ENCODE measurements at places on chromosomes 5 and 9.

GRCh38 chr5:565782-566440 is 41.7 kb upstream of the SLC9A3 start:
- DNase-seq: no peak

- DNase-seq: no peak
These were observed 54.5 kb downstream of the PHF2 start for GRCh38 chr9:93630806-93631411.

GRCh38 chr5:26881901-26882300 is 156.5 kb downstream of the CDH9 start:
- no peak for DNase-seq

- no peak for DNase-seq
These were observed 211.6 kb downstream of the DTWD2 start for GRCh38 chr5:118776755-118777154.

- no peak for DNase-seq
These were observed 27.3 kb upstream of the MUSK start for GRCh38 chr9:110641293-110641692.

DNA sequence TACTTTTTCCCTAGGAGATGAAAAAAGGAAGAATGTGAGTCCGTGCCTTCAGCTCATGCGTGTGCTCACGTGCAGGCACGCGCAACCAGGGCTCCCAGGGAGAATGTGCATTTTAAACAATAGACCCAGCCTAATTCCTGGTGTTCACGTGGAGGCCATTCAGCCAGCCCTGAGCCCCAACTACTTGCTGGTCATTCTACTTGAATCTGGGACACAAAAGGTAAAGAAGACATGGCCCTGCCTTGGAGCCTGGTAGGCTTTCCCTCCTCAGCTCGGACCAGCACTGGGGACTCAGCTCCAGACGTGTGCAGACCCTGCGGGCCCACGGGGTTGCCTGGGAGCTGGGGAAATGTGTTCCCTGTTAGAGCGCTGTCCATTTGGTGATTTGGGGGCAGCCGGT is 125.5 kb downstream of the MVB12B start:
- no peak for DNase-seq

DNA sequence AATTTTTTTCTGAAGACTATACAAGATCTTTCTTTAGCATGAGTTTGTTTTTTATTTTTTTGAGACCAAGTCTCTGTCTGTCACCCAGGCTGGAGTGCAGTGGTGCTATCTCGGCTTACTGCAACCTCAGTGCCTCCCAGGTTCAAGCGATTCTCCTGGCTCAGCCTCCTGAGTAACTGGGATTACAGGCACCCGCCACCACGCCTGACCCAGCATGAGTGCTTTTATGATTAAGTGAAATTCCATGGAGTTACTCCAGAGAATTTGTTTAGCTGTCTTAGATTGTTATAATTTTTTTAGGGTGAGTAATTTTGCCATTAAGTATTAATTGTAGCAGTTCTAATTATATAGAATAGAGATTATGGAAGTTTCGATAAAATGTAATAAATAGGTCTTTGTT is 14.3 kb downstream of the YTHDC2 start:
- DNase-seq: no peak

DNA sequence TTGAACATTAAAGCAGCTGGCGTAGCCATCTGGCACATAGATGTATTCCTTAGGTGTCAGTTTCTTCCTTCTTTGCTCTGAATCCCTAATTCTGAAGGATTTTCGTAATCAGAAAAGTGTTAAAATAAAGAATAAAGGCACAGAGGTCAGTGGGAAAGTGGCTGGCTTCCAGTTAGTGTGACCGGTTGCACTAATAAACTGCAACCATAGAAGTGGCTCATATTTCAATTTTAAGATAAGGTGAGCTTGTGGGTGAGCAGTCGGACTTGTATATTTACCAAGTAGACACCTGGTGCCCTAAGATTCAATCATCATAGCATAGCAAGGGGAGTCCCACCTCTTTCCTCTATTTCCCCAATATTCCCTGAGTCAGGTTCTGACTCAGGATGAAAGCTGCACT is 459.6 kb downstream of the ACTL7B start:
- no peak for DNase-seq

DNA sequence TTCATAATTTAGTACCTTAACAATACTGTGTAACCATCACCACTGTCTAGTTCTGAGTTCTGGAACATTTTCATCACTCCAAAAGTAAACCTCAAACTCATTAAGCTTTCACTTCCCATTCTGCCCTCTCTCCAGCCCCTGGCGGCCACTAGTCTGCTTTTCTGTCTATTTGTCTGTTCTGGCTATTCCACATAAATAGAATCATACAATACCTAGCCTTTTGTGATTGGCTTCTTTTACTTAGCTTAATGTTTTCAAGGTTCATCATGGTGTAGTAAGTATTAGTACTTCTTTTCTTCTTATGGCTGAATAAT is 138.7 kb downstream of the RAPGEF6 start:
- no peak for DNase-seq

- DNase-seq: no peak
These were observed 48.2 kb upstream of the JAK2 start for GRCh38 chr9:4936823-4937222.

DNA sequence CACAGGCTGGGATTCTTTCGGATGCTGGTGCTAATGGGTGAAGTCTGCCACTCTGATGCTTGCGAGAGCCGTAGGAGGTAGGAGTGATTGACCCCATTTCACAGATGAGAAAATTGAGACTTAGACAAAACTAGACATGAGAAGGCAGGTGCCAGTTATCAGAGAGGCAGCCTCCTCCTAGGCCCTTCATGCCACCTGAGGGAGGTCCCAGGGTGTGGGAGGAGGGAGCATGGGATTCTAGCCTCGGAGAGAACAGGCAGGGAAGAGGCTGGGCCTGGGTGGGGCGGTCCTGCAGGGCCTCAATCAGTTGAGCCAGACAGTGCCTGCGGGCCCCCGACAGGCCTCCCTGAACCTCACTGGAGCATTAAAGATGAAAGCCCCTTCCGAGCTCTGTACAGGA is 112.4 kb downstream of the COL23A1 start:
- DNase-seq: no peak

DNA sequence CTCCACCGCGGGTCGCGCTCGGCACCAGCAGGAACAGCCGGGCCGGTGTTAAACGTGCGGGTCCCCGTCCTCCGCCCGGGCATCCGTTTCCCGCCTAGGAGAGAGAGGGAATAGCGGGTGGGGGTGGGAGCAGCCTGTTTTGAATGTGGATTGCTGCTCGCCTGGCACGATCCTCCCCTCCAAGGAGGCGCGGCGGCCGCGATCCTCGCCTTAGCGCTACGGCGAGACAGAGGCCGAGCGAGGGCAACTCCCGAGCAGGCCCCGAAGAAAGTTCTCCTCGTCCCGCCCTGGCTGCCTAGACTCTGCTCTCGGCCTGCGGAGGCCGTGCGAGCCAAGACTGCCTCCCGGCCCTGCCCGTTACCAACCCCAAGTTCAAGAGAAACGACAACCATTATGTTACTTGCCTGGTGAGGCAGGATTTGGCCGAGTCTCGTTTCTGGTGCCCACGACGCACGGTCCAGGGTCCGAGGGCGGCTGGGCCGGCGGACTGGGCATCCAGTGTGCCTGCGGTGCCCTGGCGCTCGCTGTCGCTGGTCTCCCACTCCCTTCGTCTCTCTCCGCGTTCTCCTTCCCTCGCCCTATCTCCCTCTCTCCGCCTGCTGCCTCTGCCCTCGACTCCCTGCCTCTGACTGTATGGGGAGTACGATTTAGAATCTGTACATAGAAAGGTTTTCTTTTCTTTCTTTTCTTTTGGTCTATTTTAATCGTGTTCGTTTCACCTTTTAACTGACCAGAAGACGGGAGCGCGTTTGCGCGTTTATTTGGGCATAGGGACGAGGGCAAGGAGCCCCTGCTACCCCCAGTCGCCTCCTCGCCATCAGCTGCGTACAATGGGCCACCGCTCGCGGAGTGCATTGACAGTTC is 724 bp downstream of the NR2F1-AS1 start:
- DNase-seq: no peak

DNA sequence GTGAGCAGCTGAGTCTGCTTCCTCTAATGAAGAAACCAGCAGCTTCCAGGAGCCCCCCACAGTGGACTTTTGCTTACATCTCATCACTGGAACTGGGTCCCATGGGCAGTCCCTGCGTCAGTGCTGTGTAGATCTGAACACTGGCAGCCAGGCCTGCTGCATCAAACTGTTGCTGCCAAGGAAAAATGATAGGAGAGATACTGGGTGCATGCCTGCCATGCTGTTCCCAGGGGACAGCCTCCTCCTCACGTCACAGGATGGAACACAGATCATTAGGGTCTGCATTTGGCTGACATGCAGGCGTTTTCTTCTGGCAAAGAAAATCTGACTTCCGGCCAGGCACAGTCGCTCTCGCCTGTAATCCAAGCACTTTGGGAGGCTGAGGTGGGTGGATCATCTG is 67.9 kb downstream of the OLFM1 start:
- DNase-seq: no peak

DNA sequence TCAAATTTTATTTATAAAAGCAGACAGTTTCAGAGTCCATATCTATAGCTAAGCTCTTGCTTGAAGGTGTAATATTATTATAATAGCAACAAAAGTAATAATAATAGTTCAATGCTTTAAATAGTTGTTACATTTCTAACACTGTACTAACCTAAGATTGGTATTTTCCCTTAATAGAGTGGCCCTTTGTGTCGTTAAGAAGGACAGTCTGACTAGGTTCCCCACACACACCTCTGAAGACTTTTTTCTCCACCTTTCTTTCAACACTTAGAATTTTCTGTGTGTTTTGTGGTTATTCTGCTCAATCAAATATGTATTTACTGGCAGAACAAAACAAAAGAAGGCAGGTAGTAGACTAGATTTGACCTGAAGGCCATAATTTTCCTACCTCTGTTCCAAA is 223.2 kb upstream of the ACO1 start:
- no peak for DNase-seq

DNA sequence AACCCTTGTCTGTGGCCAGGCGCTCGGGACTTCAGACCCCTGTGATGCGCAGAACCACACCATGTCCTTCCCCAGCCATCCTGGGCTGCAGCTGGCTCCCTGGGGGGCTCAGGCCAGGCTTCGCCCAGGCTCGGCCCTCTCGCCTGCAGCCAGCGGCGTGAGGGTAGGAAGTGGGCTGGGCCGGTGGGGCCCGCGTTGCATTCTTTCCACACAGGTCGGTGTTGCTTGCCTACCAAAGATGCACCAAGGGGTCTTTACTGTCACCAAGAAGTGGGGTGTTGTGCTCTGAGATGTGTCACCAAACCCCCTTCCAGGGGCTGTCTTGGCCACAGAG is 48.3 kb upstream of the RNF130 start:
- no peak for DNase-seq

- DNase-seq: no peak
These were observed 621 bp downstream of the SEC16A start for GRCh38 chr9:136482046-136482792.

- DNase-seq: no peak
These were observed 22.3 kb upstream of the FUBP3 start for GRCh38 chr9:130557077-130557468.

- DNase-seq: no peak
These were observed 81.0 kb upstream of the ZBTB43 start for GRCh38 chr9:126723807-126724172.

GRCh38 chr9:127763918-127764384 is 14.5 kb downstream of the SH2D3C start:
- DNase-seq: no peak

Data from D721Med (cell line).